ENCODE measurements at places on chromosomes 5 and 9.

GRCh38 chr9:128136816-128137793, 9.6 kb upstream of the PTGES2 start:
- DNase-seq, result no peak

- no peak for DNase-seq
These were observed 64.9 kb downstream of the CDC42SE2 start for GRCh38 chr5:131328536-131329285.

DNA sequence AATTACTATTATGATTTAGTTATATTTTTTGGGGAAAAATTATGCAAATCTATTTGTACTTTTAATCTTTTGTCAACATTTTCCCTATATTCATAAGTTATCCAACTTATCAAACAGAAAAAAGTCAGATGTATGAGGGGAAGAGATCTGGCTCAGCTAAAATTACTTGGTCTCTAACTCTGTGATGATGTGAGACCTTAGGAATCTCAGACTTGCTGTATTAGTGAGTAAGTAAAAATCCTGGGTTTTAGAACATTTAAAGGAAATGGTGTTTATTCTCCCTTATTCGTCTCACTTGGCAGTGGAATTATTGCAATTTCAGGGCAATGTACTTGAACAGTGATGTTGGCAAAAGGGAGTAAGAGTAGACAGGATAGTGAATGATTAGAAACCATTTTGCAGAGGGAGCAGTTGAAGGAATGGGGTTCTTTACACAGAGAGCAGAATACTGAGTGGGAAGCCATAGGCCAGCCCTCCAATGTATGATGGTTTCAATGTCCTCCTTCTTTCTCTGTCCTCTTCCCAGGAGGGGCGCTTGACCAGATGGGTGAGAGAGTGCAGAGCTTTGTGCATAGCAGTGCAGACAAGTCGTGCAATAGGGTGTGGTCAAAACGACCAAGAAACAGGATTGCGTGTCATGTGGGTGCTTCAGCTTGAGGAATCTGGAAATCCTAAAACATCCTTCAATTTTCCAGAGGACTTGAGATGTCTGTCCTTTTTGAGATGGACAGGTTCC, 91.7 kb downstream of the TENT4A start:
- DNase-seq, result no peak

DNA sequence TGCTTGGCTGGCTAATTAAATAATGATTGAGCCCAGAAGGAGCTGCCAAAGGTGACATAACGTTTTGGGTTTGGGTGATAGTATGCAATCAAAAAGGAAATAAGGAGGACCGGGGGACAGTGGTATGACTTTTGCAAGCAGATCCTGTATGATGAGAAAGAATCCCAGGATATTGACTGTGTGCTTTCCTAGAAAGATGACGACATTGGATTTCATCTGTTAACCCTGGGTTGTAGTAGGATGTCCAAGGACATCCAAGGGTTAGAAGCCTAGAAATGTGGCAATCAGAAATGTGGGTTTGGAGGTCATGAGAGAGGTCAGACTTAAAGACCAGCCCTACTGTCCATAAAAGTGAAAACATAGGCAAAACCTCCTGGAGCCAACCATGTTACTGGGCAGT, 50.3 kb upstream of the HMHB1 start:
- no peak for DNase-seq

DNA sequence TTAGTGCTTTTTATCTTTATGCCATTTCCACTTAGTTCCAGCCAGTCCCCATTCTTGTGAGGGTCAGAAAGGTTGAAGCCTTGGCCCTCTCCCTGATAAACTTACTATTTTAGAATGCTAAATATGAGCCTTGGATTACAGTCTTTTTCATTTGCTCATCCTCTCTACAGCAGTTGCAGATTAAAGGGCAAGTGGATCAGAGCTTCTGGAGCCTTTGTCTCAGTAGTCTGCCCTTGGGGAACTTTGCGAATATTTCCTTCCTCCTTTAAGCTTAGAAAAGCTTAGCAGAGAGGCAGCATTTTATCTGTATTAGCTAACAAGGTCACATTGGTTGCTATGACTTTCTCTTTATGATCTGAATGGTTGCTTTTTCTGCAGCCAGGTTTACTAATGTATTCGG, 11.5 kb downstream of the FSD1L start:
- no peak for DNase-seq

GRCh38 chr9:123033352-123033751, at the start of gene GPR21:
GPR21 (plus strand) TSS chr9:123033667; CDS start chr9:123034567, 900 bp downstream.
- no peak for DNase-seq

DNA sequence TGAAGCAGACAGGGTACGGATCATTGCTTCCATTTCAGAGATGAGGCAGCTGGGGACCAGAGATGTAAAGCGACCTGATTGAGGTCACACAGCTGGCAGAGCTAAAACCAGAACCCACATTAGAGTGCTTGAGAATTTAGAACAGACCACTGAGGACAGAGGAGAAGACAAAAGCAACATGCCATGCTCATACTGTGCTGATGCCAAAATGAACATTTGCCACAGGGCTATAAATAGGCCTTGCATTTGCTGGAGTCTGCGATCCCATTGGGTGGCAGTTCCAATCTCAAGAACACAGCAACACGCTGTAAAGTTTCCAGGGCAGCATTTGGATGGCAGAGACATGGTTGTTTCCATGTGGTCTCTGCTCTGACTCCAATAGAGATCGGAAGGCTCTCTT, 222.4 kb upstream of the TBC1D2 start:
- DNase-seq, result no peak

- DNase-seq, result no peak
These were observed 8.7 kb downstream of the NACC2 start for GRCh38 chr9:136086213-136086881.

GRCh38 chr5:72602696-72603685, 95.8 kb upstream of the ZNF366 start:
- DNase-seq, result no peak

- DNase-seq, result no peak
These were observed 82.2 kb upstream of the BRINP1 start for GRCh38 chr9:119451426-119451825.

GRCh38 chr5:110377361-110377760, 349.1 kb downstream of the TMEM232 start:
- DNase-seq, result no peak

GRCh38 chr5:94209774-94210355, 408.5 kb downstream of the KIAA0825 start:
- DNase-seq, result no peak

DNA sequence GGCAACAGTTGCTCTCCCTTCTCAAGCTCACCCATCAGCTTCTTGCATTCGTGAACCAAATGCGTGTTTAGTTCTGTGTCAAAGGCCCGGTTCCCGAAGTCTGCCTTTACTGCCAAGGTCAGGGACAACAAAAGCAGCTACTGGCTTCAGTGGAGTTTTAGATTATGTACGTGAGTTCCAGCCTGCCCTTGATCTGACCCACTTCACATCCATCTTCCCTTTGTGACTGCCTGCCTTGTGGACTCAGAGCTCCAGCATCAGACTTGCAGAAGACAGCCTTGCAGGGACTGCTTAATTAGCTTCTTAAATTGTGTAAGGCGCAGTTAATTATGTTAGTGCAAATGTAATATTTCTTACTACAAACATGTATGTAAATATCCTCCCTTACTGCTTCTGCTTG, 774.7 kb upstream of the EDIL3 start:
- no peak for DNase-seq

- DNase-seq, result no peak
These were observed 85.5 kb downstream of the TEK start for GRCh38 chr9:27194401-27195091.

DNA sequence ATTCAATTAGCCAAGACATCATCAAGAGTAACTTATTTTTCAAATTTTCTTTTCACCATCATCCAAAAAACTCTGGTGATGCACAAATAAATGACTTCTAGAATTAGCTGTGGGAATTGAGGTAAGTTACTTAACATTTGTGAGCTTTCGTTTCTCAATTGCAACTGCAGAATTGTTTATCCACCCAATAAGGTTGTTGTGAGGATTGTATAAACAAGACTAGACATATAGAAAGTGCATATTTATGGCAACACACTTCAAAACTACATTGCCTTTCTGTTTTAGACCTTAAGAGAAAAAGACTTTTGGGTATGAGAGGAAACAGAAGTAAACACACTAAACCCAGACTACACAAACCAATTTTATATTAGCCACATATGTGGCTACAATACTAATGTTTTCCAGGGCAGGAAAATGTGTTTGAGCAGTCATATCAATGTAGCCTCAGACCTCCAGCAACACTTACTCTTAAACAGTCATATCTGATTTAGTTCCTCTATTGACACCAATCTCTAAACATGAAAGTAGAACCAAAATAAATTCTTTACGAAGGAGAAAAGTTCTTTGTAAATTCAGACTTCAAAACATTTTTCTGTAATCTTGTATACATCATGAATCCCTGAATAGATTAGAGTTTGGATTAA, 488.0 kb upstream of the CYLC2 start:
- no peak for DNase-seq

DNA sequence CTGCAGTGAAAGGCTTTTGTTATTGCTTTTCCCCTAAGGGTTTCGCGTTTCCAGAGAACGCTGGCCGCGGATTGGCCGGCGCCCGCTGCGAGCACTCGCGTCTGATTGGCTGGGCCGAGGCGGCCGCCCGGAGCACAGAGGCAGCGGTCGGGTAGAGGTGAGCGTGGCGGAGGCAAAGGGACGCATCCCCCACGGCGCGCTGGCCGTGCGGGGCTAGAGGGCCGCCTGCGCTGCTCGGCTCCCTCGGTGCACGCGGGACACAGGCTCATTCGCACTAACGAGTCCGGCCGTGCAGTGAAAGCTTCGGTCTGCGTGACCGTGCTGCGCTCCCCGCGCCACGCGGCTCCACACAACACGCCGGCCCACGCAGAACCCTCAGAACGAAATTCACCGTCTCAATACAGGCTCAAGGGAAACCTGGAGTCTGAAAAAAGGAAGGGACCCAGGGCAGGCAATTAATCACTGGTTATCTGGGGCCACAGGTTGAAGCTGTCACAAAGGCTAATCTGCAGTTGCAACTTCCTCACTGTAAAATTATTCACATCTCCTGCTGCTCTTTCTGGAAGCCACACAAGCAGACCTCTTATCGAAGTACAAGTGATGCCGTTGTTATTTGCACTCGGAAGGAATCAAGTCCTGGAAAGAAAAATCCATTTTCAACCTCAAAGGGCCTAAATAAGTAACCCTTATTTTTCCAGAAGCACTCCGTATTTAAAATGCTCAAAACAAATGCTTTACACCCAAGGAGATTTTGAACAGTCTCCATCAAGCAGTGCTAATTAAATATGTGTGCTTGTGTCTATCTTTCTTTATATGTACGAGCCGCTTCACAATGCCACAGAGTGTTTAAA, 94.6 kb downstream of the ZNF608 start:
- DNase-seq, result no peak

GRCh38 chr9:121876658-121877271, 216.3 kb downstream of the TTLL11 start:
- DNase-seq, result no peak

GRCh38 chr5:135538261-135538660, 2.5 kb upstream of the NEUROG1 start:
- DNase-seq, result no peak

GRCh38 chr5:146622391-146622790, 106.4 kb upstream of the GPR151 start:
- no peak for DNase-seq

- no peak for DNase-seq
These were observed 84.8 kb downstream of the MVB12B start for GRCh38 chr9:126411225-126411947.

- DNase-seq, result no peak
These were observed 124.3 kb downstream of the SUSD1 start for GRCh38 chr9:112050544-112051475.

DNA sequence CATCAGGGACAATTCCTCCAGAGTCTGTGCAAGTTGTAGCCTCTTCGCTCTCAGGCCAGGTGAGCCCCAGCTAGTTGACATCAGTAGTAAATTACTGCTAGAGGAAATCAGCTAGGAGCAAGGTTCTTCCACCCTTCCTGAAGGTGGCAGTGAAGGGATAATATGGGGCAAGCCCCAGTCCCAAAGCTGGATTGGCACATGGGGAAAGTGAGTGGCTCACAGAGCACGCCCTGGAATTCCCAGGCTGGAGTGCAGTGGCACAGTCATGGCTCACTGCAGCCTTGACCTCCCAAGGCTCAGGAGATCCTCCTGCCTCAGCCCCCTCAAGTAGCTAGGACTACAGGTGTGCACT, 82.1 kb downstream of the CYFIP2 start:
- DNase-seq, result no peak

DNA sequence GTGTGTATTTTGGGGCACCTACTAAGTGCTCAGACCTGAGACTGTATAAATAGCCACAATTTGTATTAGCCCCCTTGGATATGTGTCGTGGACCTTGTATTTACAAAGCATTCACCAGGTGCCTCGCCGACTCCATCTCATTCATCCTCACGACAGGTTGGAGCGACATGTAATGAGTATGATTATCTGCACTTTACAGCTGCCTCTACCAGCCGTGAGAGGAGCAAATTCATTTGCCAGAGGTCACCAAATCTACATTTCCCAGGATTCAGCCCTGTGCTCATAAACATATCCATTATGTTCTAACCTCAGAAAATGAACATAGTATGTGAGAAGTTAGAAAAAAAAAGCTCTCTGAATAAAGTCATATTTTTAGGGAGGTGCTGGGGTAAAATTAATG, 167.4 kb downstream of the ZDHHC21 start:
- no peak for DNase-seq

DNA sequence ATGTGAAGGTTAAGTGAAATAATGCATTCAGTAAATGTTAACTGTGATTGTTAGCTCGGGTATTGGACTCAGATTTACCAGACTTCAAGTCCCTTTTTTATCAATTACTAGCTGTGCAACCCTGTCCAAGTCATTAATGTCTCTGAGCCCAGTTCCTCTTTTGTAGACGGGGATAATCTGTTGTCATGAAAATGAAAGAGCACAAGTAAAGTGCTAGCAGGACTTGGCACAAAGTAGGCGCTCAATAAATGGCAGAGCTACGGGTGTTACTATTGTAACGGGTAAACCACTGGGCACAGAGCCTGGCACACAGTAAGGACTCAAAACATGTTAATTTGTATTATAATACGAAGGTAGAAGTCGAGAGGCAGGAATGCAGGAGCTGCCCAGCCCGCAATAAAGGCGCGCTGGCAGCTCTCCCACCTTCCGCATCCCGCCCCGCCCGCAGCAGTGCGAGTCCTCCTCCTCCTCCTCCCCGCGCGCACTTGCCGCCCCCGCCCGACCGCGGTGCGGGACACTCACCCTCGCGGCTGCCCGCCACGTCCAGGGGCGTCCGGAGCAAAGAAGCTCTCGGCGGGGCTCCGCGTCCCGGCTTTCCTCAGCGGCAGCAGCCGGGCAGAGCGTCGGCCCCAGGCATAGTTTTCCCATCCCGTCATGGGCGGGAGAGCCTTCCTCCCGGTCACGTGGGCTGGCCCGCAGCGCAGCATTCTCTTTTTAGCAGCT, at the start of gene C1QTNF2:
Gene C1QTNF2, minus strand, starts transcription at position 637 of the 723 bp plus-strand sequence. CDS start 15,615 bp downstream, outside the sequence.
- no peak for DNase-seq

- no peak for DNase-seq
These were observed at the start of gene MCC for GRCh38 chr5:113487781-113488644. MCC (minus strand) TSS chr5:113488453.

- DNase-seq, result no peak
These were observed 8.1 kb downstream of the SEMA4D start for GRCh38 chr9:89489548-89490530.

DNA sequence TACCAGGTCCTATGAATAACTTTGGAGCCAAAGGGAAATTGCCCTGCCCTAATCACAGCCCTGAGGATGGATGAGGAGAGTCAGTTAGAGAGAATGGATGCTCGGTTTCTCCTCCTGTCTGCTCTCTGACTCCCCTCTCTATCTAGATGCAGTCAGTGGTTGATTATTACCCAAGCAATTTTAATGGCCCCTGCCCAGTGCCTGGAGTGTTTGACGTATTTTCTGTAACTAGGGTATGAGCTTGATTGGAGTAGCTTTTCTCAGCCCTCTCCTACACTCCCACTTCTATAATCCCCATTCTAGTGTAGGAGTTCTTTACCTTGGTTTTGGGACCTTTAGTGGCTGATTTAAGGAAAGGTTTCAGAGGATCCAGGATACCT, 60.4 kb downstream of the DOCK2 start:
- DNase-seq, result no peak
